Stimulated activated CD4-positive, alpha-beta T cell treated with anti-CD3 and anti-CD28 coated beads, Interleukin-1b, Interleukin-23, amount 100 ng/mL, for 4 hours (primary cell): ENCODE measurements at places on chromosomes 5 and 9.

- no peak for DNase-seq
These were observed 1.1 kb downstream of the PLK2 start for GRCh38 chr5:58458743-58459145.

GRCh38 chr5:66273121-66273520 is 129.0 kb downstream of the SREK1 start:
- no peak for DNase-seq

DNA sequence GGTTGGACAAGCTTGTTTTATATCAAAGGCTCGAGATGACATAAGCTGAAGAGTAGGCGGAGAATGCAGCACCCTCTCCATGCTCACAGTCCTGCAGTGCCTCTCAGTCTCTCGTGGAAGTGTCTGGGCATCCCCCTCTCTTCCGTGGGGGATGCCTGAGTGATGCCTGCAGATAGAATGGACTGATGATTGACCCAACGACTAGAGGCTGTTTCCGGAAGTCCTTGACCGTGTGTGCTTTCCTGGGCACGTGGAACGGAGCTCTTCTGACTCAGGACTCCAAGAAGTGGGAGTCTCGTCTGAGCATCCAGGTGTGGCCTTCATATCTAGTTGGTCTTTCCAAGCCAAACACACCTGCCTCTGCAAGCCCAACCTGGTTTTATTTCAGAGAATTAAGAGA is 241.8 kb upstream of the IRX2 start:
- DNase-seq, result no peak

DNA sequence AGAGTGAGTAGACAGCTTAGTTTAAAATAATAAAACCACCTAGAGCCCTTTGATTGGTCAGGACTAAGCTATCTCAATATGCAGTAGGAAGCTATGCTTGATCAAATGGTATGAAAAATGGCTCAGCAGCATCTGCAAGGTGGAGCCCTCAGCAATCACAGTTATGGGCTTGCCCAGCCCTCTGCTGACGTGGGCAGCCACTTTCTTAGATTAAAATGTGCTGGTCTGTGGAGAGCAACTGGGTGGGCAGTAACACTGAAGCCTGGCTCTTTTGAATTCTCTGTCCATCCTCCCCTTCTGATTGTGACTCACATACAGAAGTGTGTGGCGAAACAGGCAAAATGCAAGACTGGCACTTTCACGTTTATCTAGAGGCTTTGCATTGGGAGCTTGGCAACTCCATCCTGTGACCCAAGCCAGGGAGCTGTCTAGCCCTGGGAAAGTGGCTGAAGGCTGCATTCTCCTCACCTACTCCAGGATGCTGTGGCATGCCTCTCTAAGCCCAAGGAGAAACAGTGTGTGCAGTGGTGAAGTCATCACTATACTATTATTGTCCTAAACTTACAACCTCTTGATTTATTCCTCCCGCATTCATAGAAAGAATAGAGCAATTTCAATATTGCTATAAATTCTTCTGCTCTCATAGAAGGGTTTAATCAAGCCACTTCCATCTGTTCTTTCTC is 61.1 kb downstream of the MED10 start:
- no peak for DNase-seq

- DNase-seq, result no peak
These were observed 171.2 kb upstream of the MPDZ start for GRCh38 chr9:13450723-13451122.

GRCh38 chr9:89722712-89723111 is 117.9 kb downstream of the GADD45G start:
- no peak for DNase-seq

GRCh38 chr5:39106322-39106721 is 32.1 kb upstream of the RICTOR start:
- no peak for DNase-seq

- no peak for DNase-seq
These were observed 91.0 kb downstream of the ARSB start for GRCh38 chr5:78893940-78894677.

DNA sequence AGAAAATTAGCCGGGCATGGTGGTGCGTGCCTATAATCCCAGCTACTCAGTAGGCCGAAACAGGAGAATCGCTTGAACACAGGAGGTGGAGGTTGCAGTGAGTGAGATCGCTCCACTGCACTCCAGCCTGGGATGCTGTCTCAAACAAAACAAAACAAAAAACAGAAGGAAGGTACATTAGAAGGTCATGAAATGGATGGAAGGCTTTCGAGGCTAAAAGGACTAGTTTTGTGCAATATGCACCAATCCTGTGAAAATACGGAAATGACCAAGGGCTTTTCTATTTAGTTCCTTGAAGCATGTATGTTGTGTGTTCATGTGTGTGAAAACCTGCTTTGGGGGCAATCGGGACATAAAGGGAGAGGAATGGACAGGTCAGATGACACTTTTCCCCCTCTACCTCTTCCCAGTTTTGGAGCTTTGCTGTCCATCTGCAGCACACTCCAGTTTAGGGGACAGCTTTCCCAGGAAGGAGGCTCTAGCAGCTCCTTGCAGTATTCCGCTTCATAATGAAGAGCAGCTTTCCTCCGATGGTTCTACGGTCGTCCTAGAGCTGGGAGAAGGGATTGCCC is 15.0 kb downstream of the SPRY4 start:
- DNase-seq, result no peak
